Myometrial cell (primary cell): ENCODE measurements at places on chromosomes 16 and 17. TPM values are rescaled to one million over a fixed set of nuclear protein-coding genes. Genes with fewer than 3 reads are reported as not detected.

The CEMP1 gene
- not detected in 2 replicates for total RNA-seq

The NGFR gene
- not detected in 2 replicates for total RNA-seq

The WFIKKN1 gene
- total RNA-seq: 0.86 TPM in 1 of 2 replicates, not detected in the other

The TBC1D28 gene
- total RNA-seq: not detected in 2 replicates

The NAA38 gene
- 118 and 152 TPM in 2 replicates for total RNA-seq

The RETREG3 gene
- total RNA-seq: 46.4 and 89.4 TPM in 2 replicates

The CMTM2 gene
- total RNA-seq: not detected in 2 replicates

The KRTAP16-1 gene
- total RNA-seq: not detected in 2 replicates

The KRTAP3-2 gene
- total RNA-seq: not detected in 2 replicates

The DHRS7C gene
- total RNA-seq: not detected in 2 replicates

The HAS3 gene
- total RNA-seq: under 0.01 TPM in 1 of 2 replicates, not detected in the other

The IL17C gene
- total RNA-seq: 1.4 TPM in 1 of 2 replicates, not detected in the other

The SOCS7 gene
- total RNA-seq: 8.1 and 10.3 TPM in 2 replicates

The CA10 gene
- total RNA-seq: not detected in 2 replicates

The NKD1 gene
- total RNA-seq: not detected in 2 replicates

The CTF1 gene
- 3.9 and 11.2 TPM in 2 replicates for total RNA-seq

The TNFSF13 gene
- total RNA-seq: 0.53 and 6.1 TPM in 2 replicates

The ADORA2B gene
- total RNA-seq: 64.0 and 65.2 TPM in 2 replicates

The CACNA1H gene
- 8.7 and 9.2 TPM in 2 replicates for total RNA-seq

The SMCR8 gene
- total RNA-seq: 6.9 and 7.8 TPM in 2 replicates

The NAGS gene
- 10.1 and 10.8 TPM in 2 replicates for total RNA-seq

The GUCY2D gene
- total RNA-seq: 0.89 and 1.4 TPM in 2 replicates

The CCL1 gene
- total RNA-seq: not detected in 2 replicates

The TMEM88 gene
- 0.18 TPM in 1 of 2 replicates, not detected in the other for total RNA-seq

The CA7 gene
- total RNA-seq: not detected in 2 replicates

The CCDC144A gene
- under 0.01 and 0.71 TPM in 2 replicates for total RNA-seq

The PEX12 gene
- 5.5 and 7.2 TPM in 2 replicates for total RNA-seq

The TBX4 gene
- 2.9 TPM in 1 of 2 replicates, not detected in the other for total RNA-seq

The YBX2 gene
- total RNA-seq: not detected in 2 replicates

The TBC1D26 gene
- not detected in 2 replicates for total RNA-seq

The RMI2 gene
- total RNA-seq: 15.6 and 21.4 TPM in 2 replicates

The PVALEF gene
- not detected in 2 replicates for total RNA-seq

The ABCC12 gene
- not detected in 2 replicates for total RNA-seq

The CASKIN2 gene
- 6.3 and 8.2 TPM in 2 replicates for total RNA-seq

The MAPT gene
- total RNA-seq: under 0.01 TPM in 2 replicates

The CD68 gene
- total RNA-seq: 47.6 and 49.6 TPM in 2 replicates

The OR2C1 gene
- total RNA-seq: not detected in 2 replicates

The CYGB gene
- 13.1 and 18.7 TPM in 2 replicates for total RNA-seq

The GPR139 gene
- not detected in 2 replicates for total RNA-seq

The CES3 gene
- total RNA-seq: not detected in 2 replicates

The STH gene
- not detected in 2 replicates for total RNA-seq

The CCDC92B gene
- not detected in 2 replicates for total RNA-seq
